ENCODE measurements at places on chromosomes 4 and X.

DNA sequence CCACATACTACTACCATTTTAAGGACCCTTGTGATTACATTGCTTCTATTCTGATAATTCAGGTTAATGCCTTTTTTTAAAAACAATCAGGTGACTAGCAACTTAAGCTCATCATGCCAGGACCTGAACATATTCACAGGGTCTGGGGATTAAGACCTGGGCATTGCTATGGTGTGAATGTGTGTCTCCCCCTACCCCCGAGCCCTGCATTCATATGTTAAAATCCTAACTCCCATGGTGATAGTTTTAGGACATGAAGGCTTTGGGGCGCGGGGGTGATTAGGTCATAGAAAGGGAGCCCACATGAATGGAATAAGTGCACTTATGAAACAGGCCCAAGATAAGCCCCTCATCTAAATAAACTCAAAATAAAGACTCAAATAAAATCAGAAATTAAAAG lies 734.4 kb upstream of the PABPC4L start:
- DNase-seq = no peak

DNA sequence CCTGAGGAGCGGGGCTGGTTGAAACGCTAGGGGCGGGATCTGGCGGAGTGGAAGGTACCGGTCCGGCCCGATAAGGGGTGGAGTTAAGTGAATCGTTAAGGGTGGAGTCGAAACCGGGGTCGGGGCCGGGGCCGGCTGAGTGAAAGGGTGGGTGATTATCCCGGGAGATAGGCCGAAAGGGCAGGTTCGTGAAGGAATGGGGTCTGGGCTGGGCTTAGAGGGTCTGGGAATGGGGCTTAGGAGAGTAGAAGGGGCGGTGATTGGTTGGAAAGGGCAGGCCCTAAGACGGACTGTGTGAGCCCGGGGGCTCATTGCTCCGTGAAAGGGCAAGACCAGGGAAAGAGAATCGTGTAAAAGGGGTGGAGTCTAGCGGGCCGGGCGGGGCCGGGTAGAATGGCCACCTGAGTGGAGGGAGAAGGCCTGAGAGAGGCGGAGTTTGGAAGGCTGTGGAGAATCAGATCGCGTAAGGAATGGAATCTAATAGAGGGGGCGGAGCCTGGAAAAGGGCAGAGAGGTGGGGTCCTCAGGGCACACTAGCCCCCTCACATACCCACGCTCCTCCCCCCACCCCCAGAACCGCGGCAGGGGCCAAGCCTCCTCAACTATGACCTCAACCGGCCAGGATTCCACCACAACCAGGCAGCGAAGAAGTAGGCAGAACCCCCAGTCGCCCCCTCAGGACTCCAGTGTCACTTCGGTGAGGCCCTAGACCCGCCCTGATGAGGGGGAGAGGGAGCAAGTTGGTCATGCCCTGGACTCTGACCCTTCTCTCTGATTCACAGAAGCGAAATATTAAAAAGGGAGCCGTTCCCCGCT lies 430 bp downstream of the HDAC6 start:
- no peak for DNase-seq

DNA sequence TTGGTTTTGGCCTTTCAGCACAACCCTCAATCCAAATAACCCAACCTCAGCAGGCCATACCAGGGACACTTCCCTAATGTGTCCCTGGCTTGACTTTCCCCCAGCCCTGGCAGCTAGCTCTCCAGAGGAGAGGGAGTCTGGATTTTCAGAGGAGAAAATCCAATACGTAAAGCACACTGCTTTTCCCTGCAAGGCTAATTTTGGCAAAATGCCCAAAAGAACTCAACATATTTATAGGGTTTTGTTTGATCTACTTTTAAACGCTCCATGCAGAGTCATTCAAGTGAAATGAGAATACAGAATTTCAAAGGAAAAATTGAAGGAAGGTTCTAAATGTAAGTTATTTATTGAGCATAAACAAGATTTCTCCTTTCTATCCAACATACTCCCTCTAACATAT lies 167.2 kb downstream of the SH3KBP1 start:
- DNase-seq = no peak

DNA sequence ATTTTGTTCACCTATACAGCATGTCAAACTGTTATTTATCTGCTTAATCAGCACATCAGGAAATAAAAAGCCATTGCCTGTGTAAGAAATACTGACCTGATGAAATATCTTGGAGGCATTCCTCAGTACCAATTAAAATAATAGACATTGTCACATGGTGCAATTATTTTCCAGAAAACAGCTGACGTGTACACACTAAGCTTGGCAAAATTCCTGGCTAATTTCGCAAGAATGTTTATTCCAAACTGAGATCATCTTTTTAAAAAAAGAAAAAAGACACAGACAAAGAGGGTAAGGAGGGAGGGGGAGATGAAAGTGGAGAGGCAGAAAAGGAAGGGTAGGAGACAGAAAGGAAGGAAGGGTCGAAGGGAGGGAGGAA lies 61.9 kb upstream of the NFKB1 start:
- no peak for DNase-seq

- no peak for DNase-seq
These were observed 330.1 kb downstream of the BMPR1B start for GRCh38 chr4:95087657-95088455.

GRCh38 chr4:146762016-146762415 lies 123.3 kb downstream of the POU4F2 start:
- DNase-seq = no peak

GRCh38 chr4:1255151-1255550 lies 6.2 kb upstream of the CTBP1 start:
- DNase-seq = no peak

DNA sequence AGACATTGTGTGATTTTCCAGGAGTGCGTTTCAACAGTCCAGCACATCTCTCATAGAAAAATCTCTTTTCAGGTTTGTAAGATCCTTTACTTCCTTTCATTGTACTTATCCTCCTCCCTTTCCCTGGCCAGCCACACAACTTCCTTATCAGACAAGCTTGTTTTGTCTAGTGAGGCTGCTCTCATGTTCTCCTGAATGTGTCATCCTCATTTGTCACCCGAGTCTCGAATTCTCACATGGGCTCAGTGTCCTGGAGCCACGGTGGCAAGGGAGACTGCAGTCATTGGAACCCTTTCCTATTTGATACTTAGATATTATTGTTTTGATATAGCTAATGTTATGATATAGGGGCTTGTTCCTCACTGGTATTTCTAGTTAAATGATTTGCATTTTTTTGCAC lies 16.9 kb downstream of the SYNPO2 start:
- no peak for DNase-seq

DNA sequence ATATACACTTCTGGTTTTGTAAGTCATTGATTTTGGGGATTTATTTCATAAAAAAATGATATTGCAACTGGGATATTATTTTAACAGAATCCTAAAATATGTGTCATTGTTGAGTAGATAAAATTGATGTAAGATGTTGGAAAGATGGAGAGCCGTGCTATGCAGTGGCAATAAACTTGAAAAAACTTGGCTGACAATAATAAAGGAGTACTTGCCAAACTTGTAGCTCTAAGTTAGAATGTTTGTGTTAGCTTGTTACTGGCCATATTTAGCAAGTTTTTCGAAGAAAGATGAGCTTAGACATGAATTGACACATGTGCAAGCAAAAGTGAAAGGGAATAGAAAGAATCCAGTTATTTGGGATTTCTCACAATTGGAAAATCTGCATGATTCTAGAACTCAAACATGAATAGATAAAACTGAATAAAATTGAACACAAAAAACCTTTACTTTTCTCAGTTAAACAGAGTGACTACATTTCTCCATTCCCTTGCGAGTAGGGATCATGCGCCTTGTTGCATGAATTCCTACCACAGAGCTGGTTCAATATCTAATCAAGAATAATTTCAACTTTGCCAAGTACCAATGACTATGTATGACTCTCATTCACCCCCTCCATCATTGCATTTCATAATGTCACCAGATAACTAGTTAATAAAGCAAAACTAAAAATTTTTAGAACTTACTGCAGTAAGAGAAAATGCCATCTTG lies 327.8 kb downstream of the CAMK2D start:
- no peak for DNase-seq

- DNase-seq = no peak
These were observed 59.2 kb downstream of the SLC7A11 start for GRCh38 chr4:138182838-138183426.

- no peak for DNase-seq
These were observed 375.3 kb downstream of the IDS start for GRCh38 chrX:149129767-149130166.

- DNase-seq = no peak
These were observed 53.2 kb upstream of the CCDC149 start for GRCh38 chr4:24966076-24966475.

GRCh38 chr4:140103676-140104075 lies 50.3 kb downstream of the MAML3 start:
- no peak for DNase-seq

DNA sequence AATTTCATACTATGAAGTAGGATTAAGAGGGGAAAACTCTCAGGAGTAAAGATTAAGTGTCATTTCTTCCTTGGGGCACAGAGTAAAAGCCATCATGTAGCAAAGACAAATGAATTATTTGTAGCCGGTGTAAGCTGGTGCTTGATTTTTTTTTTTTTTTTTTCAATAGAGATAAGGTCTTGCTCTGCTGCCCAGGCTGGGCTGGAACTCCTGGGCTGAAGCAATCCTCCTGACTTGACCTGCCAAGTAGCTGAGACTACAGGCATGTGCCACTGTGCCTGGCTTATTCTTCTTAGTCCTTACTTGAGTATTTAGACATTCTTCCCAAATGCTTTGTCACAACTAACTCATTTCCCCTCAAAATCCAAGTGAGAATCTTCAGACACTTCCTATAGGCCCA lies 125.7 kb downstream of the STOX2 start:
- no peak for DNase-seq

DNA sequence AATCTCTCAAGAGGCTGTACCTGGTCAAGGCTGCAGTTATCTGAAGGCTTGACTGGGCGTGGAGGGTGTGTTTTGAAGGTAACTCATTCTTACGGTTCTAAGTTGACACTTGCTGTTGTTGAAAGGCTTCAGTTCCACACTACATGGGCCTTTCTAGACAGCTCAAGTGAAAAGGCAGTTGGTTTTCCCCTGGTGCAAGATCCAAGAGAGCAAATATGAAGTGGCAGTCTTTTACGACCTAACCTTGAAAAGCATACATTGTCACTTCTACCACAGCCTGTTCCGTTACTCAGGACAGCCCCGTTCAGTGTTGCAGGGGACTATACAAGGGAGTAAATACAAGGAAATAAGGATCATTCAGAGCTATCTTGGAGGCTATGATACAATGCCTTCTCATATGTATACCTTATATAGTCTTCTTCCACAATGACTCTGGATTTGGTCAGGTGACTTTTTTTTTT lies 46.2 kb downstream of the PDS5A start:
- DNase-seq = no peak

DNA sequence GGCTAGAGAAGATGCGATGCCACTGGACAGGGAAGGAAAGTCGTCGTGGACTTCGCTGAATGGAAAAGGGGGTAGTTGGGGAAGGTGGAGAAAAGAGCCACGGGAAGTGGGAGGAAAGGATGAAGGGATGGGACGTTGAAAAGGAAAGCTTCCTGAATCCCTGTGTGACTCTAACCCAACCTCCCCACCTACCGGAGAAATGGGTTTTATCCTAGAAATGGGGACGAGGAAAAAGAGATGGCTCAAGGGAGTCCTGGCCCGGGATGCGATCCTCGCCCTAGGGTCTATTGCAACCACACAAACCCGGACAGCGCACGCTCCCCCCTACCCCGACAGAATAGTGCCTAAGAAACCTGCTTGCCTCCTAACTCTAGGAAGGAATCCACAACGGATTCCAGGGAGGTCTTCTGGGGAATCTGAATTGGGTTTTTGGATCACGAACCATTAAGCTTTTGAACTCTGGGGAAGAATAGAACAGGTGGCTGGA lies 738 bp upstream of the TSPAN5 start:
- DNase-seq = no peak

- no peak for DNase-seq
These were observed 1366.1 kb downstream of the FAM133A start for GRCh38 chrX:95040104-95040503.

DNA sequence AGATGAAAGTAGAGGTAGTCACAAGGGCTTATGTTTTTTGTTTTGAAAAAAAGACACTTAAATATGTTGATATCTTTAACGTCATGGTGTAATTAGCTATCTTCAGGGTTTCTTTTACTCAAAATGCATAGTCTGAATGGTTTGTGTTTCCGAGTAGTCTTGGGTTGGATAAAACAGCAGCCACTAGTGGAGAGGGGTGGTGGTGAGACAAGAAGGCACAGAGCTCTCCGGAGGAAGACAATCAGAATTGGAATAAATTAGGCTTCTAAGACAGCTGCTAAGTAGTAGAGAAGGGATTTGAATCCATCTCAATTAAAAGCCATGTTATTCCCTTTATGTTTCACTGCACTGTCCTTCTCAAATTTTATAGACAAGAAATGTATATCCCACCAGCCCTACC lies 240.4 kb upstream of the VEGFC start:
- DNase-seq = no peak

GRCh38 chr4:172726001-172726423 lies 442.6 kb upstream of the GALNT7 start:
- no peak for DNase-seq

DNA sequence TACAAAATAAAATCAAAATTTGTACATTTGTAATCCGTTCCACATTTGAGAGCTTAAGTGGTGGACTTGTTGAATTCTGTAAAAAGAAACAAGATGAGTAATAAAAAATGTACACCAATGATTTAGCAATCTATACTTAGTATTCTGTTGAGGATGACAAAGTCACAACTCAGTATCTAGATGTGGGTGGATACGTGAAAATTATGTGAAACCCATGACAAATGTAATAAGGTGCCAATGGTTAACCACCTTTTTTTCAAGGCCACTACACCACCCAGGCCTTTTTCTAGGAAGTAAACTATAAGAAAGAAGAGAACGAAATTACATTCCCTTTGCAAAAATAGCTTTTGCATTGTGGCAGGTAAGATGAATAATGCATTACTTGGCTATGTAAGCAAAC lies 77.0 kb downstream of the ATP8A1 start:
- no peak for DNase-seq

DNA sequence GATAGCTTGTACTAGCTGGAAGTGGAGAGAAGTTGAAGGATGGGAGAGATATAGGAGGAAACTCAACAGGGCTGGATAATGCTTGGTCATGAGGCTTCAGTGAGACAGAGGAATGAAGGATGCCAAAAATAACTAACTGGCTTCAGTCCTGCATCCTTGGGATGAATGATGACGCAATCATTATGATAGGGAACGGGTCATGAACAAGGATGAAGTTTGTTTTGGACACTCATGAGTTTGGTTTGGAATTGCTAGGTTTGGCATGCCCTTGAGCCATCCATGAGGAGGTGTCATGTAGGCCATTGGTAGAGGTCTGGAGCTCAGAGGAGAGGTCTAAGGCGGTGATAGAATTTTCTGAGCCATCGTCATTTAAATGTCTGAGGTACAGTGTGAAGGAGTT lies 160.0 kb upstream of the NHS start:
- DNase-seq = no peak

DNA sequence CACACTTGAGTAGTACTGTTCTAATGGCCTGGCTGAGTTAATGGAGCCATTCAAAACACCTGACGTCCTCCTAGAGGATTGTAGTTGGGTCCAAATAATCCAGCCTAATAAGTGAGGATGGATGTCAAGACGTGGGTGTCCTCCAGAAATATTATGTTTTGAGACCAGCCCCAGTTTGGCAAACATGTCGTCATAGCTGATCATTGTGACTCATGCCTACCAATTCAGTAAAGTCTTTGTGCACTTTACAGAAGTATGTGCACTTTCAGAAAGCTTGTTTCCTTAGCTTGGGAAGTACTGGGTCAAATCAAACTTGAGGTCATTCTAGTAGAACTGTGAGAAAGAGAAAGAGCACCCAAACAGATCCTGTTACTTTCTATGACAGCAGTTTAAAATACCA lies 37.6 kb upstream of the GLRA2 start:
- DNase-seq = no peak

- no peak for DNase-seq
These were observed 1.2 kb downstream of the C4orf50 start for GRCh38 chr4:6017030-6017429.
